ENCODE measurements at places on chromosomes 6 and 20.

DNA sequence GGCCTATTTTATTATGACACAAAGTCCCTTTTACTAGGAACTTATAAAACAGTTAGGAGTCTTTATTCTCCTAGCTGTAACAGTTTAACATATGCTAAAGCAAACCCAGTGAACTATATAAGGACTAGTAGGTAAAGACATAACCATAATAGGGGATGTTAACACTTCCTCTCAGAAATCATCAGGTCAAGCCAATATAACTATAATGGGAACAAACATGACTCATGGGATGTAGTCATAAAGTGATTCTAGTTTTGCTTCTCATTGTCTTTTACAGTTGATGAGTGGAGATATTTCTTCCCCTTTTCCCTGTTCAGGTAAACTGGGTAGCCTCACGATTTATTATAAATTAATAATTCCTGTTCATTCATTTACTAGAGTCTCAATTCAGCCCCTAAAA, 9.7 kb downstream of the PTCHD4 start:
- peak; percentile 69 for DNase-seq

GRCh38 chr20:36871640-36872570, 4.0 kb upstream of the TLDC2 start:
- DNase-seq = no peak

DNA sequence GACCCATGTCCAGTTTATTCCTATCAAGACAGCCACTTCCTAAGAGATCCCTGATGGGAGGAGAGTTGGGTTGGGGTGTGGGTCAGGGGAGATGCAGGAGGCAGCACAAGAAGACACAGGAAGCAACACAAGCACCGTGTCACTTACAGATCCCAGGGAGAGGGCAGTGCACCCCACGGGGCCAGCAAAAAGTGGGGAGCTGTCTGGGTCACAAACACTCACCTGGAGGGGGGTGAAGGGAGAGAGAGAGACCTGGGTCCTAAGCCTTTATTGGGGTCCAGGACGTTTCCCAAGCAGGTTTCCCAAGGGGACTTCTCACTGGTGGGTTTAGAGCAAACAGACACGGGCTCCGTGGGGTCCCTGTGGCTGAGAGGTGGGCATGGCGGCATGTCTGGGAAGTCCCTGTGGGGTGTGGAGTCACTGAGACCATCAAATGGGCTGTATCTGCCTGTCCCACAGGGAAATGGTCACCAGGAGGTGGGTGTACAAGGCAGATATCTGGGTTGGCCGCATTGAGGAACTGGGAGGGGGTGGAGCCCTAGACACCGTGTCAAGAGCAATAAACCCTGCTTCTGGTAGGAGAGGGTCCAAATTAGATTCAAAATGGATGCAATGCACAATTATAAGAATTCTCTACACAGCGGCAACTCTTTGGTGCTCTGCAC, 1.6 kb upstream of the CD93 start:
- DNase-seq = no peak

DNA sequence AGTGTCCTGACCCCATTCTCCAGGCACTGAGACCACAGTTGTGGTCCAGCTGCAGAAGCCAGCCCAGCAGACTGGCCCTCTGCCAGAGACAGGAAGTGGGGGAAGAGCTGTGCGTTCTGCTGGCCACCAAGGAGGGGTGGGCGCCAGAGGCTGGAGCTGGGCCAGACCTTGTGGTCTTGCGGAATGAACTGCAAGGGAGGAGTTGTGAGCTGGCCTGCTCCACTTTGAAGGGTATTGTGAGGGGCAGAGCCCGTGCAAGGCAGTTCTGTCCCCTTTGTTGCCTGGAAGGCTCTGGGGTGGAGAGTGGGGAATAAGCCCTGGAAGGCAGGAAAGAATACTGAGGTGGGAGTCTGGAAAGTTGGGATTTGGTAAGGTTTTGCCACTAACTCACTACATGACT, 3.6 kb upstream of the MDFI start:
- no peak for DNase-seq

DNA sequence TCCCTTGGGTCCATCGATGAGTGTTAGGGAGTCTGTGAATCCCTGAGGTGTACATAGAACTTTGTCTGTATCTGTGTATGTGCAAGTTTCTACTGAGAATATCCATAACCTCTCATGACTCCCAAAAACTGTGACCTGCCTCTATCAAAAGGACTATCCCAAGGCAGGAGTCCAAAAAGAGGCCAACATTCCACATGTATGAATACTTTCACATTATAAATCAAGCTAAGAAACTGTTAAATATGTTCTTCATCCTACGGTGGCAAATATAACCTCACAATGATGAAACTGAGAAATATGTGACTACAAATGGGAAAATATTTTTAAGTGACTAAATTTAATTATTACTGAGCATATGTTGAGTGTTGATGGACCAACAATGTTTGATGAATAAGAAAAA, 16.1 kb upstream of the STX11 start:
- no peak for DNase-seq

- DNase-seq = no peak
These were observed 14.5 kb upstream of the CYP24A1 start for GRCh38 chr20:54188132-54188849.

DNA sequence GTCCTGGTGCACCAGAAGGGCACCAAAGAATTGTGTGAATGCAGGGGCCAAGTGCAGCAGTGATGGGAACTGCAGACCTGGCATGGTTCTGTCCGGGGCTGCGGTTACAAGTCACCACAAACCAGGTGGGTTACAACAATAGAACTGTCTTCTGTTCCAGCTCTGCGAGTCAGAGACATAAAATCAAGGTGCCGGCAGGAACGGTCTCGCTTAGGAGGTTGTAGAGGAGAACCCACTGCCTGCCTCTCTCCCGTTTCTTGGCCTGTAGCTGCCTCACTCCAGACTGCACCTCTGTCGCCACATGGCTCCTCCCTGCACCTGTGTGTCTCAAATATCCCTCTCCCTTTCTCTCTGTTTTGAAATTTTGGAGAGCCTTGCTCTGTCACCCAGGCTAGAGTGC, 143.3 kb downstream of the TAF4 start:
- DNase-seq = no peak

GRCh38 chr20:53191957-53192356, 219.8 kb downstream of the TSHZ2 start:
- DNase-seq = no peak

- no peak for DNase-seq
These were observed 119.3 kb downstream of the LPA start for GRCh38 chr6:160544802-160545201.

GRCh38 chr6:24397631-24398030, 5.1 kb upstream of the MRS2 start:
- DNase-seq = no peak

DNA sequence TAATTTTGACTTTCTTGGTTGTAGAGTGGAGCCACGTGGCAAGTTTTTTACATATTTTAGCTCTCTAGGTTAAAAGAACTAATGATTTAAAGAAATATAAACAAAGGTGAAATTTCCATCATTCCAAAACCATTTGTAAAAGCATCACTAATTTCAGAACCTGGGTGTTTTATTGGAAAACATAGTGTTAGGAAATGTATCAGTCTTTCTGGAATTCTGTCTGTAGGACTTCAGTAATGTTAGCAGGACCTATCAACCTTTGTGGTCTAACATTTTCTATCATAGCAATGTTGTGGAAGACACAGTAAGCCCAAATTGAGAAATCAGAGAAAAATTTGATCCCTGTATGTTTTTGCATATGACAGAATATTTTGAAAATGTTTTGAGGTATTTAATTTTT, 28.3 kb downstream of the L3MBTL3 start:
- DNase-seq = no peak

- DNase-seq = no peak
These were observed 5.3 kb downstream of the RIPOR2 start for GRCh38 chr6:24930431-24930871.

- DNase-seq = no peak
These were observed 50.3 kb upstream of the NAA20 start for GRCh38 chr20:19966840-19967239.

DNA sequence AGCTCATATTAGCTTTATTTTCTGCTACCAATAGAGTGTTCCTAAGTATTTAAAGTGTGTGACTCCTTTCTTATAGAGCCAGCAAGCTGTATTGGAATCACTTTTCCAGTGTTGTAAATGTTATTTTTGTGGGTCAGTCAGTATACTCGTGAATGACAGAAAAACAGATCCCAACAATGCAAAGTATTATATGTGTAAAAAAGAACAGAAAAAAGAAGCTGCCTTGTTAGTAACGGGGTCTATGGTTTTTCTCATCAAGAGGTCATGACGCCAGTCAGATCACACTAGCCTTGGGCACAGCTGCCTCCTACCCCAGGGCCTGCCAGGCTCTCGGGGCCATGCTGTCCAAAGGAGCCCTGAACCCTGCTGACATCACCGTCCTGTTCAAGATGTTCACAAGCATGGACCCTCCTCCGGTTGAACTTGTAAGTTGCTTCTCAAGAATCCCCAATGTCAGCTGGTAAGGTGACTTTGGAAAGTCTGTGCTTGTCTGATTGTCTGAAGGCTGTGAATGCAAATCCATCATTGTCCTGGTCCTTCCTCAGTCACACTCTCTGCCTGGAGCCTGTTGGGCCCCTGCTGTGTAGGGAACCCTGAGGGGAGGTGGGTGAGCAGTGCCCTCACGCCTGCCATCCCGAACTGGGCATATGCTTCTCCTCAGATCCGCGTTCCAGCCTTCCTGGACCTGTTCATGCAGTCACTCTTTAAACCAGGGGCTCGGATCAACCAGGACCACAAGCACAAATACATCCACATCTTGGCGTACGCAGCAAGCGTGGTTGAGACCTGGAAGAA, 9.8 kb downstream of the NELFCD start:
- no peak for DNase-seq

DNA sequence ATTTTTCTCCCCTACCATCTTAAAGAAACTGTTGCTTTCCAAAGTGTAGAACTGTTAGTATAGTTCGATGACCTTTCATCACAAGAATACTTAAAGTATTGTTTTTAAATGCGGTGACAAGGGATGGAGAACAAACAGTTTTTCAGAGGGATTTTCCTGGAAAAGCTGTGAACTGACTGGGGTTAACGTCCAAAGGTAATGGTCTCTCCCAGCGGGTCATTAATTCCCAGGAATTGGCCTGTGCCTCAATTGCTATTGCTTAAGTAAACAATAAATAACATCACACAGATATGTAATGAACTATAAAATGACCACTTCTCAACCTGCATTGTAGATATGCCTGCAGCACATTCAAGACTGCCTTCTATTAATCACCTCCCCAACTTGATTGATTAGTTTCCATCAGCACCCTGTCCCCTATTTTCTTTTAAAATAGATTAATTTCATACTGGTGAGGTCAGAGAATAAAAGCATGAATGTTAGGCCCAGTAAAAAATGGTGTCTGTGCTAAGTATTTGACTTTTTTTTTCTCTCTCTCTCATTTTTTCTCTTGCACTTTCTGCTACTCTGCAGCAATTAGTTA, 268.2 kb downstream of the SAMD5 start:
- DNase-seq = no peak

GRCh38 chr6:167044696-167045095, 45.5 kb downstream of the CEP43 start:
- no peak for DNase-seq

DNA sequence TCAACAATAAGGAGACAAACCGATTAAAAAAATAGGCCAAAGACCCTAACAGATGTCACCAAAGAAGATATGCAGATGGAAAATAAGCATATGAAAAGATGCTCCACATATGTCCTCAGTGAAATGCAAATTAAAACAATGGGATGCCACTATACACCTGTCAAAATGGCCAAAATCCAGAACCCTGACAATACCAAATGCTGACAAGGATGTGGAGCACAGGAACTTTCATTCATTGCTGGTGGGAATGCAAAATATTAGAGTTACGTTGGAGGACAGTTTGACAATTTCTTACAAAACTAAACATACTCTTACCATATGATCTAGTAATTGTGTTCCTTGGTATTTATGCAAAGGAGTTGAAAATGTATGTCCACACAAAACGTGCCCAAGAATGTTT, 1.8 kb upstream of the ZNF184 start:
- DNase-seq = no peak

- DNase-seq = no peak
These were observed 24.2 kb upstream of the PNPLA1 start for GRCh38 chr6:36245572-36246061.

DNA sequence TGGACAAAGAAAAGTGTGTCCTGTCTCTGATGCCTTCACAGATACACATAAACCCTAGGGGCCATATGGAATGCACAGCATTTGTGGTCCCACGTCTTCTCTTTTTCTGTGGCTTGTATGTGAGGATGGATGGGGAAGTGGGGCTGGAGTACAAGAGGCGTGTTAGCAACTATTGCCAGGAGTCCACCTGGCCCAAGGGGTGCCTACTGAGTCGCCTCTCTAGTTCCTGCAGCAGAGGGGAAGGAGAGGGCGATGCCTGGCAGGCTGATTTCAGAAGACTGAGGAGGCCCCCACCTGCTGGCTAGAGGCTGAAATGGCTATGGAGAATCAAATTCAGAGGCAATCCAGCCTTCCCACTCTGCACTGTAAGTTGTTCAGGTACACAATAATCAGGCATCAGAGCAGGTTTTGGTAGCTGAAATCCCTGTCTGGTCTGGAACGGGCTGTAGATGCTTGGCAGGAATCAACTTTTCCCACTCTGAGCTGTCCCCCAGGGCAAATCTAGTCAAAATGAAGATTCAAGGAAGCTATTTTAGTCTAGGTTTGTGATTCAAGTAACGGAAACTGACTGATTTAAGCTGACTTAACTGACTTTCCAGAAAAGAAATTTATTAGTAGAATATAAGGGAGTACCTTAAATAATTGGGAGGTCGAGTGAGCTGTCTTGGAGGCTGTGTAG, 14.9 kb upstream of the PPARD start:
- DNase-seq = peak; percentile 68

- peak; percentile 31 for DNase-seq
These were observed 29.9 kb downstream of the ABHD12 start for GRCh38 chr20:25360631-25361286.

DNA sequence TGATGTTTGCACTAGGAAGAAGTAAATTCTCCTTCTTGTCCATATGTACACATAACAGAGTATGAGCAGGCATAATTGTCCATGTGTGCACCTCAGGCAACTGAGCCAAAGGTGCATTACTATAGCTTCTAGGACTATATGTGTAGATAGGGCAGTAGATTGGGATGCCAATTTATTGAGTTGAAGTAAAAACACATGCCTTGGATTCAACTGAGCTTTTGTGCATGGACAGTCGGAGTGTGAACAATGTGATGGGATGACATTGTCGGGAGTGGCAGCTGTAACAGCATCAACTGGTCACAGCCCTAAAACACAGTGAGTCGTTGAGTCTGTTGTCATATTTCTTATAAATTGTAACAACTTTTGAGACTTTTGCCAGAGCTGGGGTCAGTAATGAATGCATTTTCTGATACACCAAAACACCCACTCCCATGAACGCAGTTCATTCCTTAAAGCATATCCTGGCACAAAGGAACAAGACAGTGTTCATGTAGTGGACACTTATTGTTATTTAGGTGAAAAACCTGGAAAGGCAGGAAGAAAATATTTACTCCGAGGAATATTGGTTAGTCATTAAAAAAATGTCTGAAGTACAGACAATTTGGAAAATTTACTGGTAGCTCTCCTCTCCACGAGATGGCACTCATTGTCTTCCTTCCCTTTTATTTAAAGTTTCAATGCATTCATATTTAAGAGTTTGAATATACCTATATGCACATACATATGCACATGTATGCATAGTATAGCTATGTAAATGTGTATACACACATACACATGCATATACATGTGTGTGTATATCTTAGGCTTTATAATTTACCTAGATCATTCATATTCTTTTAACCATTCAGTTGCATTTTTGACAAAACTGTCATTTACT, 302.0 kb upstream of the STXBP5 start:
- peak; percentile 31 for DNase-seq

- DNase-seq = no peak
These were observed 32.2 kb upstream of the NXT1 start for GRCh38 chr20:23318347-23318746.
